ENCODE measurements at places on chromosomes 6 and 20.

DNA sequence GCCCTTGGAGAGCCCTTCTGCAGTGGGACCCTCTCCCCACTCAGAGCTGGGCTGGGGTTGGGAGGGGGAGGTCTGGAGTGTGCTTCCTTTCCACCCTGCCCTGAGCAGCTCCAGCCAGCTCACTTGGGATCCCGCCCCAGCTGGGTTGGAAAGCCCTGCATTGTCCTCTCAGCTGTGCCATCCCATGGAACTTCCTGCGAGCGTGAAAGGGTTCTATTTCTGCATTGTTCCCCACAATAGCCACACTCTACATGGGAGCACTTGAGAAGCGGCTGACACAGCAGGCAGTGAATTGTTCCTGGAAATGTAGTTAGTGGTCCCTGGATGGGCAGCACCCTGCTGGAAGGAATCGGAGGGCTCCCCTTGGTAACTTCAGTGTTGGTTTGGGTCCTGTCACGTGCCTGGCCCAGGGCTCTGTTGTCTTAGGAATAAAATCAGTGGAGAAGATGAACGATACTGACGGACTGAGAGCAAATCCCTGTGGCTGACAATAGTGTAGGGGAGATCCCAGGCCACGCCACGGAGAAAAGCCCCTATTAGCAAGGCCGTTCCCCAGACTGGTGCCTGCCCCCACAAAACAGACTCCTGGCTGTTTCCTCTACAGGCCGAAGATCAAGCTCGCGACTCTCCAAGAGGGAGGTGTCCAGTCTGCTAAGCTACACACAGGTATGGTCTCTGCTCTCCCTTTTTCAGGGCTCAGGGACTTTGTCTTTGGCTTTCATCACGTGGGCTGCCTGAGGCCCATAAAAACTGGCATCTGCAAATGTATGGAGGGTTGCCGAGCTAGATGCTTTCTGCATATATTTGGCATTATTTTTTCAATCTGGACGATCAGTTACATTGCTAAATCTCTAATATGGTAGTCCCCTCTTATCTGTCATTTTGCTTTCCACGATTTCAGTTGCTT lies 18.8 kb downstream of the DNMT3B start:
- no peak for DNase-seq

GRCh38 chr6:13450628-13451027 lies 36.8 kb downstream of the GFOD1 start:
- DNase-seq, result no peak

DNA sequence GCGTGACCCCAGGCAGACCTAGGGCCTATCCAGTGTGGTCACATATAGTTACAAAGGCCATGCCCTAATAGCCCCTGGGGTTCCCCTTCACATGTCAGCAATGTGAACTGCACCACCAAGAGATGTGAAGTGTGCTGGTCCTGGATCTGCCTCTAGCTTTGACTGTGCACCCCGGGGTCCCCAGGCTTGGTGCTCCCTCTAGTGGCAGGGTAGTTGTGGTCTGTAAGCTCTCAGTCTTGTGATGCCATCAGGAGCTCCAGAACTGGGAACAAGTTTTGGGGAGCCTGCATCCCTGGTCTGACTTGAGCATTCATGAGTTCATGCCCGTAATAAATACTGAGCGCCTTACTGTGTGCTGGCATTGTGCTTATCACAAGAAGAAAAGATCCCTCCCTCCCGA lies 143.4 kb downstream of the DHX35 start:
- DNase-seq, result no peak

GRCh38 chr6:23268348-23268747 lies 699.0 kb downstream of the HDGFL1 start:
- no peak for DNase-seq

DNA sequence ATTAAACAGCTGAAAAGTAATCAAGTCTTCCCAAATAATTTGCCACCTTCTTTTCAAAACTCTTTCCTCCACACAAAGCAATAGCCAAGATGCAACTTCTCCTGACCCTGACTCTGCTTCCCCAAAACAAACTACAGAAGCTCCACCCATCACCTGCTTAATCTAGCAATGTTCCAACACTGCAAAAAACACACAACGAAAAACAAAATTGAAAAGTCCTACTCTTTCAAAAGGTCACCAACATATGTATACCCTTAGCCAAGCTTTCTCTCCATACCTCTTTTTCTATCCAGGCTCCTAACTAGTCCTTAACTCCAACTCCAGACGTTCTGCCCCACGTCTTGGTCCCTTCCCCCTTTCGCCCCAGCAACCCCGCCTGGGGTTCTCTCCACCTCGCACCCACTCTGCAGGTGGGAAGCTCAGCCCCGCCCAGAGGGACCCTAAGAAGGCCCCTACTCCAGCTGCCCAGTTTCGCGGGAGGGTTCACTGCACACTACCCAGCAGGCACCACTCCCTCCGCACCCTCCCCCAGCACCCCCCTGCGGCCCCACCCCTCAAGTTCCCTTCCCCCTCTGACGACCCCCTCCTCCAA lies 717 bp downstream of the CSNK2A1 start:
- no peak for DNase-seq

DNA sequence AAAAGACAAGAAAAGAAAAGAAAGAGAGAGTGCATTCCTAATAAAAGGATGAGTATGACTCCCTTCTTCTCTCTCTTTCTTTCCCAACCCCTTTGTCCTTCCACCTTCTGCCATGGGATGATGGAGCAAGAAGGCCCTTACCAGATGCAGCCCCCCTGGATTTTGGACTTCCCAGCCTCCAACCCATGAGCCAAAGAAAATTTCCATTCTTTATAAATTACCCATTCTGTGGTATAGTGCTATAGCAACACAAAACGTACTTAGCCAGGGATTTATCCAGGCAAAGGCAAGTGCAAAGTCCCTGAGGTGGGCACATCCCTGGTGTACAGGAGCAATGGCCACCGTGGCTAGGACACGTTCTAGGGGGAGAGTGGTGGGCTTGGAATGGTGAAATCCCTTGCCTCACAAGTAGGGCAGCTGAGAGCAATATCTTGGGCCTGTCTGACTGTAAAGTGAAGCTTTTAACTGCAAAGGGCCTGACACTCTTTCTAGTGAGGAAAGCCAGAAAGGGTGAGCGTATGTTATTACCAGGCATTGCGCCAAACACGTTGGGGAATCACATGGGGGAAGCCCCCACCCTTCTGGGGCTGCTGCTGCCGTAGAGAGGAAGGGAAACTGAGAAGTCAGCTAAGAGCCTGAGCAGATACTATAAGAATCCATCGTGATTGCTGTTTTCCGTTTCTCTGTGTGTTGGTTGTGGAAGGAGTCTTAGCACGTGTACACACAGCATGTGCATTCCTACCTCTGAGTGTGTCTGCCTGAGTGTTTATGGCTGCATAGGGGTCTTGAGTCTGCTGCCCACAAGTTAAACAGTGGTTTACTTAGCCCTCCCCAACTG lies 50.7 kb upstream of the SIRPA start:
- DNase-seq, result no peak

GRCh38 chr20:53579581-53580375 lies 13.9 kb downstream of the ZNF217 start:
- no peak for DNase-seq

- DNase-seq, result no peak
Observed at GRCh38 chr6:111692327-111693164, 86.9 kb upstream of the TRAF3IP2 start.

GRCh38 chr20:20729563-20729962 lies 17.1 kb upstream of the RALGAPA2 start:
- DNase-seq, result no peak

DNA sequence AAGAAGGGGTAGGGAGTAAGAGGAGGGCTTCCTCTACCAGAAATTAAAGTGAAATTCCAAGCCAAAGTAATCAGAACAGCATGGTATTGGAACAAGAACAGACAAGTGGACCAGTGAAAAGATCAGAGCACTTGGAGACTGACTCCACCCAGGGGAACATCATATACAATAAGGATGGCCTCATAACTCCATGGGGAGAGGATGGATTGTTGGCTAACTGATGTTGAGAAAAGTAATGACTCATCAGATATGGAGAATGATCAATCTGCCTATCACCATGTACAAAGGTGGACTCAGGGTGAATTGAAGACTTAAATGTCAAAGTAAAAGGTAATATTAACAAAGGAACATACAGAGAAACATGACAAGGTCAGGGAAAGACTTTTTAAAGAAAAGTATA lies 12.8 kb downstream of the SLC22A3 start:
- no peak for DNase-seq

- no peak for DNase-seq
Observed at GRCh38 chr20:40638414-40638813, 50.6 kb downstream of the MAFB start.

Measured in GDM1 (cell line).